Naive thymus-derived CD8-positive, alpha-beta T cell (primary cell): ENCODE measurements at places on chromosomes 11 and 22. TPM values are rescaled to one million over a fixed set of nuclear protein-coding genes. Genes with fewer than 3 reads are reported as not detected.

Gene NCR3LG1
- 0.21 TPM for polyA plus RNA-seq

GRCh38 chr11:128400382-128401203 is 186.8 kb downstream of the ETS1 start:
- DNase-seq = no peak

DNA sequence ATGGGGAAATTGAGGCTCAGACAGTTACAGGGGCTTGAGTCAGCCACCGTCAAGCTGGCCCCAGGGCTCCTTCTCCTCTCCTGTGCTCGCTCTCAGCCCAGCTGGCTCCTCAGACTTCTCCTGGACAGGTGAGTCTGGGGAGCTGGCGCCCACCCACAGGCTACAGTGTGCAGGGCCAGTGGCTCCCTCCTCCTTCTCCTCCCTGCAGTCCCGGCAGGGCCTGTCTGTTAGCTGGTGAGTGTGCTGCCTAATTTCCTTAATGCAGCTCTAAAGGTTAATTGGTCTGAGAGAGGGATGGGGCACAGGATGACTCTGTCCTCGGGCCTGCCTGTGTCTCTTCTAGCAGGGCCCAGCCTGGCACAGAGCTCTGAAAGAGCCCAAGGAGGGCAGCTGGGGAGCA is 31.7 kb downstream of the LMO1 start:
- DNase-seq = no peak

Gene SLC22A8
- not detected for polyA plus RNA-seq

DNA sequence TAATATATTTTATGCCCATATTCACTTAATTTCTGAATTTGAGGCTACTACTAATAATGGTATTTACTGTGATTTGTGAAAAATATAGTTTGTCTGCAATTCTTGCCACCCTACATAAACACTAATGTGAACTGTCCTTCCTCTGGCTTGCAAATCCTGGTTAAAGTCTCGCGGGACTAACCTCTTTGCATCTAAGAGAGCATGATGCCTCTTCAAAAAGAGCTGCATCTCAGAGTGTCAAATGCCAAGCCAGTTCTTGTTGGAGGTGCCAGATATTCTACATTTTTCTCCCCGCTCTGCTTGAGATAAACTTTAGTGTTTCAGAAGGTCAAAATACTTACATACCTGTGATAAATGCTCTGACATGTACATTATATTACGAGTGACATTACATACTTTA is 2.1 kb downstream of the ARHGAP42 start:
- no peak for DNase-seq

Gene NUDT8
- 2.7 TPM for polyA plus RNA-seq

Gene GRIA4
- not detected for polyA plus RNA-seq

DNA sequence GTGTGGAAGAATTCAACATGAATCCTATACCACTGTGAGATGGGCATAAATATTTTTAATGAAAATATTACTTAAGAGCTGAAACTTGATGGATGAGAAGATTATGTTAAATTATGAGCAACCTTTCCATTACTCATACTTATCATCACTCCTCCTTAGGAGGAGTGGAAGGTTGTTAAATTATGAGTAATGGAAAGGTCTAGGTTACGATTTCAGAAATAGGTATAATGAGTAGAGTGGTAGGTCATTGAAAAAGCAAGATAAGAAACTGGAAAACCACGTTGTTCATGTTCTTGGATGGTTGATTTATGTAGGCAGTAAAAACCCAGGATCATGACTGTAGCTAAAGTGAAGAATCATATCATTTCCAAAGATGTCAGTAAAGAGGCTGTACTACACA is 973.2 kb upstream of the RAG2 start:
- DNase-seq = no peak

DNA sequence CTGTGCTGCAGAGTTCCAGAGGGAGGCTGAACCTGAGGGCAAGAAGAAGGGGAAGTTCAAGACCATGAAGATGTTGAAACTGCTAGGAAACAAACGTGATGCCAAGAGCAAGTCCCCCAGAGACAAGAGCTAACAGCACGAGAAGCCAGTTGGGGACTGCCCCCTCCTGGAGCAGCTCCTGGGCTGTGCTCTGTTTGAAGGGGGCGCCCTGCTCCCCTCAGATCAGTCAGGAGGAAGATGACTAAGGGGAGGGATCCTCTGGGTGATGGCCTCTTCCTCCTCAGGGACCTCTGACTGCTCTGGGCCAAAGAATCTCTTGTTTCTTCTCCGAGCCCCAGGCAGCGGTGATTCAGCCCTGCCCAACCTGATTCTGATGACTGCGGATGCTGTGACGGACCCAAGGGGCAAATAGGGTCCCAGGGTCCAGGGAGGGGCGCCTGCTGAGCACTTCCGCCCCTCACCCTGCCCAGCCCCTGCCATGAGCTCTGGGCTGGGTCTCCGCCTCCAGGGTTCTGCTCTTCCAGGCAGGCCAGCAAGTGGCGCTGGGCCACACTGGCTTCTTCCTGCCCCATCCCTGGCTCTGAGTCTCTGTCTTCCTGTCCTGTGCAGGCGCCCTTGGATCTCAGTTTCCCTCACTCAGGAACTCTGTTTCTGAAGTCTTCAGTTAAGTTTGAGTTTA is 12.6 kb downstream of the C22orf23 start:
- DNase-seq = no peak

DNA sequence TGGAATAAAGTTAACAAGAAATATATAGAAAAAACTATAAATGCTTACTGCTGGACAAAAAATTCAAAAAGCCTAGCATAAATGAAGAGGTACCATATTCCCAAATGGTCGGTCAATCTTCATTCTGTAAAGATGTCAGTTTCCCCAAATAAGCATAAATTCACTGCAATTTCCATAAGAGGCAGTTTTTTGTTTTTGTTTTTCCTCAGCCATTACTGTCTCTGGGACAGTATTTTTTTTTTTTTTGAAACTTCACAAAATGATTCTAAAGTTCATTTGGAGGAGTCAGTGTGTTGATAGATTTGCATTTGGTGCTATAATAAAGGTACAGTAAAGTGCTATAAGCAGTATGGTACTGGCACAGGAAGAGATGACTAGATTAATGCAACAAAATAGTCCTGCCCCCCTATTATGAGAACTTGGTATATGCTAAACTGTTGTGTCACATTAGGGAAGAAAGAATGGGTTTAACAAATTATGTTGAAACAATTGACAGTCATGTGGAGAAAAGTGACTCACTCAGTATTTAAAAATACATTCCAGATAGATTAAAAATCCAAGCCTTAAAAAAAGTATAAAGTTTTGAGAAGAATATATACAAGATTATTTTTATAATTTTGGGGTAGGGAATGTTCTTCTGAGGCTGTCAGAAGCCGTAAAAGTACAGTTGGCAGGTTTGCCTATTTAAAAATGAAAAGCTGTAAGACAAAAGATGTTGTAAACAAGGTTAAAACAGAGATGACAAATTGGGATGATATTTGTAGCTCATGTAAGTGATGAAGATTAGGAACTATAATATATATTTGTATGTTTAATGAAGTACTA is 2.6 kb upstream of the FTH1 start:
- DNase-seq = no peak

DNA sequence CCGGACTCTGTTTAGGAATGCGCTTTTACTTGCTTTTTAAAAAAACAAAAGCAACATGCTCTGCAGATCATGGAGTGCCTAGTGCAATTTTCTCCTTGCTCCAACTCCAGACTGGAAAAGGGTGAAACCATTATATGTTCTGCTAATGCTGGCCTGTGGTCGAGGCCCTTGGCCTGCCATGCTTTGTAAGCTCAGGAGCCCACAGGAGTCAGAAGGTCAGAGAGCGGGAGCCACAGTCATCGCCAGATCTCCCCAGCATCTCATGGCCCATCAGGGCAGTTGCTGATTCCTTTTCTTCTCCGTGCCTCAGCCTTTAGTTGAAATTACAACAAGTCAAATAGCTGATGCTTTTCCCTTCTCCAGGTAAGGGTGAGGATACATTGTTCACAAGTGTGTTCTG is 80.3 kb downstream of the DDIAS start:
- no peak for DNase-seq

Gene LARGE2
- polyA plus RNA-seq = 1.7 TPM

- no peak for DNase-seq
Measured at GRCh38 chr22:43154887-43155536, 3.7 kb downstream of the TSPO start.

GRCh38 chr11:95863486-95864140 is 60.3 kb downstream of the MTMR2 start:
- no peak for DNase-seq

Gene SNU13
- polyA plus RNA-seq = 226 TPM

- no peak for DNase-seq
Measured at GRCh38 chr22:41478473-41478872, 9.6 kb downstream of the ACO2 start.

Gene CD3E
- 811 TPM for polyA plus RNA-seq

Gene OR4S2
- not detected for polyA plus RNA-seq

DNA sequence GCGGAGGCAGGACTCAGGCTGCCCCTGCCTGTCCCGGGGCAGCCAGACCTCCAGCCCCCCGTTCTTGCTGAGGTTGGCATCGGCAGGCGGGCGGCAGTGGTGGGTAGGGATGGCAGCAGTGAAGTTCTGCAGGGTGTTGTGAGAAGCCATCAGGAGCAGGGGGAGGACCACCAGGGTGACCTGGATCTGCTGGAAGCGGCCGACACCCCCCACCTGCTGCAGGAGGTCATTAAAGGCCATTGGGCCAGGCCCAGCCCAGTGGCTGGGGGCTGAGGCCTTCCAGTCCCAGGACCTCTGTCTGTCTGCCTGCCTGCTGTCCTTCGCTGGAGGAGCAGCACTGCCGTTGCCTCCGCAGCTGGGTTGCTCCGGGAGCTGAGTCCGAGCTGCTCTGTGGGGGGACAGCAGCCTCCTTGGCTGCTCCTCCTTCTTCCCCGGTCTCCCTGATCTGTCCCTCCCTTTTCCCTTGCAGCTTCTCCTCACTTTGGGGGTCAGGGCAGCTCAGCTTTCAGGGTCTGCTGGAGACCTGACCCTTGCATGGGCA is at the start of gene SLC22A6:
Gene SLC22A6 (minus strand): TSS at position 517 of the 541 bp plus-strand sequence. CDS start 277 bp downstream, at position 240.
- no peak for DNase-seq

Gene OLFML1
- polyA plus RNA-seq = not detected

DNA sequence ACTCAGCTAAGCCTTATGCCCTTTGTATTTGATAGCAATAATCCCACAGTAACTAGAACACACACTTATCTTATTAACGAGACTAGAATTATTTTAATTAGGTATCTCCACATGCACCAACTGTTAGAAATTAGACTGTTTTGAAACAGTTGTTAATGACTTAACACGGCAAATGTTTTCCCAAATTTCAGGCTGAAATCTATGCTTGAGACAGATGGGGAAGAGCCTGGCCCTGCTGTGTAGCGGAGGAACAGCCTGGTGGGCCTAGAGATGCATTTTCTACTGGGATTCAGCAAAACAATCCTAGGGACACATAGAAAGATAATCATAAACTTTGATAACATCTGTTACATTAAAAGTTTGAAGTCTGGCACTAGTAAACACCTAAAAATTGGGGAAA is 273.4 kb downstream of the TTC28 start:
- DNase-seq = no peak

GRCh38 chr11:102729849-102730815 is 5.4 kb upstream of the MMP8 start:
- DNase-seq = no peak

DNA sequence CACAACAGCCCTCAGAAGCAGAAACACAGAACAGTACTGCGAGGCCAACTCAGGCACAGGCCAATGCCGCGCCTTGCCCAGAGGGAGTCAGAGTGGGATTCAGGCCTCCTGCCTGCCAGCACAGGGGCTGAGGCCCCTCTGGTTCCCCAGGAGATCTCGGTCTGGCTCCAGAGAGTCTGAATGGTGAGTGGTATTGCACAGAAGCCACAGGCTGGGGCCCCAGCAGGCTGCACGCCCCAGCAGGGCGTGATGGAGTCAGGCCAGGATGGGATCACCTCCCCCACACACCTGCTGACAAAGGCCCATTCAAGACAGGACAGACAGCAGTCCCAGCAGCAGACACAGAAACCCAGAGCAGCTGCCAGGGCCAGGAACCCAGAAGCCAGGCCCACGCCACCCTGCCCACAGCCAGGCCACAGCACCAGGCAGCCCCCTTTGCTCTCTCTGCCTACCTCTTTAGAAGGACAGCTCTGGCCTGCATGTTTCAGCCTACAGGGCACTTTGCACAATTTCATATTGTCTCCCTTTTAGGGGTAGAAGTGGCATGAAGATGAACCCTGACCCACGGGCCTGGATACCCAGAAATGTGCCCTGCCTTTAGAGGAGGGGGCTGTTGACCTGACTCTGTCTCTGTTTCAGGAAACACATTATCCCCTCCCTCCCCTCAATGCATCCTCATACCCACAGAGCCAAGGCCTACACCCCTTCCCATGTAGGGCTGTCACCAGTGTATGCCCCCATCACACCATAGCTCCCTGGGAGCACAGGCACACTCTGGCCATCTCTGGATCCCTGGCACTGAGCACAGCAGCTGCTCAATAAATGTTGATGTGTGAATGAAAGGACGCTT is 6.1 kb downstream of the FXYD6 start:
- no peak for DNase-seq

GRCh38 chr22:39212721-39213376 is 31.9 kb downstream of the PDGFB start:
- no peak for DNase-seq

- DNase-seq = no peak
Measured at GRCh38 chr22:44068422-44069191, 44.5 kb downstream of the PARVB start.

DNA sequence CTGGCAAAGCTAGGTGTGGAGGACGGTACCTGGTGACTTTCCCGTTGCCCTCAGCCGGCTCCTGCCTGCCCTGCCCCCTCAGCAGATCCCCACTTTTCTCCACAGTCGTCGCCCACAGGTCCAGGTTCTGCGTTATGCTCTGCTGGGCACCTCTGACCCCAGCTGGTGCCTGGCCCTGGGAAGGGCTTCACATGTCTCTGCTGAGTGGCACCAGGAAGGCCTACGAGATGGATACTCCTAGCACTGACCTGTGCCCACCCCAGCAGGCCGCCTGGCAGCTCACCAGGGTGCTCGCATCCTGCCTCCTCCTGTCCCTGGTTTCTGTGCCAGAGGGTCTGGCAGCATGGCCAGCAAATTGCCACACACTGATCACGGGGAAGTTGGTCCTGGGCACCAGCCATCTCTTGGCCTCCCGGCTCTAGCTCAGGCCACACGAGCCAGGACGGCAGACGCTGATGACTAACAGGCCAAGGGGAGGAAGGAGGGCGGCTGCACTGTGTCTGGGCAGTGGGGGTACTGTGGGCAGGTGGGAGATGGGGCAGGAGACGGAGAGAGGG is 13.8 kb downstream of the CARS1 start:
- DNase-seq = no peak
